CD4-positive, alpha-beta T cell treated with Interleukin-4 for 1 hour (primary cell): ENCODE measurements at places on chromosomes 16 and 17.

GRCh38 chr16:5354645-5355044 is 257.1 kb upstream of the EEF2KMT start:
- DNase-seq = no peak

- DNase-seq = no peak
Observed at GRCh38 chr17:3724378-3725077, 825 bp downstream of the HASPIN start.

DNA sequence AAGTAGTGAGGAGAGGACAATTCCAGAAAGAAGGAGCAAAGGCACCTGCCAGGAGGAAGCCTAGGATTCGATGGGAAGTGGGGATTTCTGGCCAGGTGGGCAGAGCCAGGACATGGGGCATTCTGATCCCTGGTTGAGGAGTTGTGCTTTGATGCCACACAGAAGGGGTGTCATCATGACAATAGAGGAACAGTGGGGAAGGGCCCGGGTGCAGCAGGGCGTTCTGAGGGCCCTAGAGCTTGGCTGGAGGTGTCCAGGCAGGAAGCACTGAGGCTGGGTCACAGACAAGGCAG is 4.3 kb downstream of the EVPLL start:
- DNase-seq = no peak

- DNase-seq = no peak
Observed at GRCh38 chr16:54677308-54677950, 253.2 kb upstream of the IRX5 start.

DNA sequence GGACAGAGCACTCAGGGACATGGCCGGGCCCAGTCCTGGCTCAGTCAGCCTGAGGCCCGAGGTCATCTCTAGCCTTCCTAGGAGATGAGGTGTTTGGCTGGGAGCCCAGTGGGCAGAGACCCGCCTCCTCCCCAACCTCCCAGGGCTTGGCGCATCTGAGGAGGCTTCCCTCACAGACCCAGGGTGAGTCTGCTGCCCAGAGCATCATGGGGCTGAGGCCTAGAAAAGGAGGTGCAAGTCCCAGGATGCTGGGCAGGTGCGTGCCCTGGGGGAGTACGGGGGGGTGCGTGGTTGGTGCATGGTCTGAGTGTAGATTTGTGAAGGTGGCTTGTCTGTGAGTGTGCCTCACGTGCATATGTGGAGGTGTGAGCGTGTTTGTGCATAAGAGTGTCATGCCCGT is 4.7 kb downstream of the PDE6G start:
- no peak for DNase-seq

DNA sequence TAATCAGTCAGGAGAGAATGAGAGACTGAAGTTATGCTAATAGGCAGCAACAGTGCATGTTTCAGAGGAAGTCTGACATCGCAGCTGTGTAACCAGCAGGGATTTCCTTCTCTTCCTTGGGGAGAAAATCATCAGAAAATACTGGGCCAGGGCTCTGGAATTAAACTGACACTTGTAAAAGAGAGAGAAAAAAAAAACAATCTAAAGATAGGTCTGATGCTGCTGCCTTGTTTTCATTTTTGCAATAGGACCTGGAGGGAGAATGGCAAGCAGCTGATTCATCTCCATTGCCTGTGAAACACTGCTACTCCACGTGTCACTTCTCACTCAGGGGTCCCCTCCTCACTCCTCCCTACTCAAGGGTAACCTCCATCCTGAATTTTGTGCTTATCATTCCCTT is 17.7 kb upstream of the CORO6 start:
- no peak for DNase-seq

DNA sequence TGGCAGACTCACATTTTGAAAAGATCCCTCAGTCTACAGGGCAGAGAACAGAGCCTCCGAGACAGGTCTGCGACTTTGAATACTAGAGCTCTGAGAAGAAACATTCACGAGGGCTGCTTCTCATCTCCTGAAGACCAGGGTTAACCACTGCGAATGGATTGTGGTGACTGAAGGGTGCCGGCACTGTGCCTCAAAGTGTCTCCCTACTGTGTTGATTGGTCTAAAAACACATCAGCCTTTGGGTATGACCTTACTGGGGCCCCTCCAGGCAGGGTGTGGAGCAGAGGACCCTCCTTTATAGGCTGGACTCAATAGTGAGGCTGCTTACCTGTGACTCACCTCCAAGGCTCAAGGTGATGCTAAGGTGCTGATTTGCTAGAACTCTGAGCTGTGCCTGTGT is 2.6 kb upstream of the LGALS9 start:
- DNase-seq = no peak

GRCh38 chr16:50121278-50121677 is 31.8 kb upstream of the TENT4B start:
- no peak for DNase-seq

- no peak for DNase-seq
Observed at GRCh38 chr17:967122-967521, 12.5 kb downstream of the NXN start.

DNA sequence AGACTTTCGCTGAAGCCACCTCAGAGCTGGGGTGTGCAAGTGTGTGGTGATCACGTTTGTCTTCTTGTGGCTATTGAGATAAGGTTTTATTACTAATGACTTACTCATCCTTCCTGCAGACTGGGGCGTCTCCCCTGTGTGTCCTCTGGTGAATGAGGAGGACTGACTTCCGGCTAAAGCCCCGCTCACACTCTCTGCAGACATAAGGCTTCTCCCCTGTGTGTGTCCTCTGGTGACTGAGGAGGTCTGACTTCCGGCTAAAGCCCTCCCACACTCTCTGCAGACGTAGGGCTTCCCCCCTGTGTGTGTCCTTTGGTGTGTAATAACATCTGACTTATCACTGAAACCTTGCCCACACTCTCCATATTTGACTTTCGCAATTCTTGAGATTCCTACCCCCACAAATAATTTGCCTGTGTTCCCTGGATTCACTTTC is 19.4 kb downstream of the PRDM7 start:
- no peak for DNase-seq

DNA sequence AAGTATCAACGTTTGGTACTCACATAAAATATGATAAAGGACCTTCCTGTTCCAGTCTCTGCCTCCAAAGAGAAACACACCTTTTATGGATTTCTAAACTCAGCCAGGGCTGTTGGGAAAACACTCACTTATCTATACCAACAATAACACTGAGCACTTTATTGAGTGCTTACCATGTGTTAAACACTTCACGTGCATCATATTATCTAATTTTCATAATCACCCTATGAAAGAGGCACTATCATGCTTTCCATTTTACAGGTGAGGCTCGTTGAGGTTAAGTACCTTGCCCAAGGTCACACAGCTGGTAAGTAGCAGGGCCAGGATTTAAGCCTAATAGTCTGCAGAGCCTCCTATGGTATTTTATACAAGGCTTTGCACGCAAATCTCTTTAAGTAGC is 251.5 kb upstream of the SOX9 start:
- DNase-seq = no peak

DNA sequence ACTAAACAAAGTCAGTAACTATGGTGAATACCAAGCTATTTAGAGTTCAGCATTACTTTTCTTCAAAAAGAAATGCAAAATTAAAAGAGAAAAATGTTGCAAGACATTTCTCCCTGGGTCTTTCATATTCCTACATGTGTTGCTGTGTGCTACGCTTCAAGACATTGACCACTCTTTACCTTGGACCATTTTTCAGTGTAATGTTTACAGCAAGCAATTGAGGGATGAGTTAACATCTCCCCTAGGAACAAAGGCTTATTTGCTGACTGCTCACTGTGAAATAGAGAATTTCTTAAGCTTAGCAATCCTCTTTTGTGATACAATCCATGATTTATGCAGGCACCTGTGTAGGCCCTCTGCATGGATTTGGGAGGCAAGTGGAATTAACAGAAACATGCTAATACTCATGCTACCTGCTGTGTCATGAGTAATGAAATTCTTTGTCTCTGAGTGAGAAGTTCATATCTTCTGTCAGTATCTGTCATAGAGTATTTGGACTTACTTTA is 1202.9 kb upstream of the CDH8 start:
- DNase-seq = no peak

GRCh38 chr17:78130090-78130436 is 508 bp upstream of the TMC8 start:
- DNase-seq = peak; percentile 37

GRCh38 chr16:9797306-9797705 is 384.9 kb downstream of the GRIN2A start:
- DNase-seq = no peak

- DNase-seq = no peak
Observed at GRCh38 chr17:42989726-42990652, 8.2 kb upstream of the RPL27 start.

- no peak for DNase-seq
Observed at GRCh38 chr16:9458816-9459215, 367.4 kb downstream of the HAPSTR1 start.

DNA sequence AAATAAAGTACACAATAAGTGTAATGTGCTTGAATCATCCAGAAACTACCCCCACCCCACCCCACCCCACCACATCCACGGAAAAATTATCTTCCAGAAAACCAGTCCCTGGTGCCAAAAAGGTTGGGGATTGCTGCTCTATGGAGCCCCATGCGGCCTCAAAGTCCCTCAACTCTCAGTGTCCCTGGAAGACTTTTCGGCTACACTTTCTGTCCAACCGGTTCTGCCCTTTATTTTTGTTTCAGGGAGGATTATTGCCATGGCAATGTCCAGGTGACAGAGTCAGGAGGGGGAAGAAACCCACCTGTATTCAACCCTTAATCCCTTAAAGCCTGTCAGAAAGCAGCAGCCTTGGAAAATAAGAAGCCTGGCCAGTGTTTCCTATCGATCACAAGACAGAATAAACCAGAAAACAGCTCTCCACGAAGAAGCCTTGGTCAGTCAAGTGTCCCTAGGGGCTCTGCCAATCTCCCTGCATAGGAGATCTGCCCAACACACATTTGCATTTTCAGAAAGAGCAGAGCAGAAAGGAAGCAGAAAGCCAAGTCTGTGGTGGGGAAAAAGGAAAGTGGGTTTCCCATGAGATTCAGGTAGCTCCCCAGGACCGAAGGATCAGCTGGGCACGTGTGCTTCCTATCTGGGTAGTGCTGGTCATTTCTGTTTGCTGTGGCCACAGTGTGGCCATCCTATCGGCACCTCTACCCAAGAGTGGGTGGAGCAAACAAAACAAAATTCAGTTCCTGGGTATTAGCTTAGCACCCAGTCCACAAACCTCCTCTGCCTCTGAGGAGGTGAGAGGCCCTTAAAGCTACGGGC is 342.7 kb downstream of the SOX9 start:
- no peak for DNase-seq

GRCh38 chr16:13453325-13453724 is 466.6 kb upstream of the ERCC4 start:
- DNase-seq = no peak

DNA sequence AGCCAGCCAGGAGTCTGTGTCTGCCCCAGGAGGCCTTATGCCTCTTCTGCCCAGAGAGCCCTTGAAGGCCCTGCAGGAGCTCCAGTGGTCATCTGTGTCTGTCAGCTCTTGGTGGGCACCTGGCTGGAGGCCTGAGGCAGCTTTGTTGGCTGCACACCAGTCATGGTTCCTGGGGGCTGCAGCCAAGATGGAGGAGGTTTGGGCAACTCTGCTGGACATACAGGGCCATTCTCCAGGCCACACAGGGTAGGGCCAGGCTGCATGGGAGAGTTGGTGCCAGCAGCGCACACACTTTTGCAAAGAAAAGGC is 29.4 kb downstream of the B9D1 start:
- DNase-seq = no peak

GRCh38 chr16:24955975-24956731 is 59.0 kb downstream of the ARHGAP17 start:
- DNase-seq = no peak

GRCh38 chr17:68141050-68141449 is 105.5 kb downstream of the KPNA2 start:
- no peak for DNase-seq

DNA sequence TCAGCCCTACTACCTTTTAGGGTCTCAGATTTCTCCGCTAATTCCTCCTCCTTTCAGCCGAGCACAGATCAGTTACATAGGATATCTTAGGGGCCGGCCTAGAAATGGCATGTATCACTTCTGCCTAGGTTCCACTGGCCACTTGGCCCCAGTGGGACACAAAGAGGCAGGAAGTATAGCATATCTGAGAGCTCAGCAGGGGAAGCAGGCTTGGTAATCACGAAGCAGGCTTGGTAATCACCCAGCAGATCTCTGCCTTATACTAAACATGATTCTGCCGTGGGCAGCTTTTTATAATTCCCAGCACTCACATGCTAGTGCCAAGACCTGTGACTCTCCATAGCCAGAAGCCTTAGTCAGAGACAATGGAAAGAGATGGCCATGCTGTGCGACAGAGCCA is 59.6 kb upstream of the CACNG5 start:
- DNase-seq = no peak

DNA sequence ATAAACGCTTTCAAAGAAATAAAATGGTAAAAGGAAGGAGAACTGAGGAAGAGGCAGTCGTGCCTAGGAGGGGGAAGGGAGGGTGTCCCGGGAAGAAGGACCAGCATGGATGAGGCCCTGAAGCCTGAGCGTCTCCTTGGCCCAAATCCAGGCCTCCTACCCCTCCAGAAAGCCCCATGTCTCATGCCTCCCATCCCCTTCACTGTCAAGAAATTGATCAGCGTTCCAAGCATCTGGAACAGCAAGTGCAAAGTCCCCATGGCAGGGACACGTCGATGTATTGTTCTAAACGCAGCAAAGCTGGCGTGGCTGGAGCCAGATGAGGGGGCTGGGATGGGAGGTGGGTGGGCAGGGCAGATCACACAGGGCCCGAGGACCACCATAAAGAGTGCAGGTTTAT is 22.6 kb downstream of the SEC14L5 start:
- DNase-seq = no peak

- no peak for DNase-seq
Observed at GRCh38 chr17:73384926-73385325, 73.1 kb upstream of the CDC42EP4 start.

GRCh38 chr17:1033503-1033902 is 36.6 kb downstream of the TIMM22 start:
- no peak for DNase-seq

- no peak for DNase-seq
Observed at GRCh38 chr16:23754594-23755483, at the start of gene CHP2. CHP2 (plus strand) TSS chr16:23755026; CDS start chr16:23755050, 24 bp downstream.

GRCh38 chr17:17814162-17815061 is 22.4 kb downstream of the SREBF1 start:
- no peak for DNase-seq

GRCh38 chr16:19517424-19518089 is 4.3 kb downstream of the GDE1 start:
- DNase-seq = no peak

GRCh38 chr16:84765616-84766580 is 53.9 kb upstream of the CRISPLD2 start:
- DNase-seq = peak; percentile 24

GRCh38 chr17:9056566-9056965 is 35.3 kb downstream of the NTN1 start:
- no peak for DNase-seq
